Karpas-422 (cell line): ENCODE measurements at places on chromosomes 7 and 10.

DNA sequence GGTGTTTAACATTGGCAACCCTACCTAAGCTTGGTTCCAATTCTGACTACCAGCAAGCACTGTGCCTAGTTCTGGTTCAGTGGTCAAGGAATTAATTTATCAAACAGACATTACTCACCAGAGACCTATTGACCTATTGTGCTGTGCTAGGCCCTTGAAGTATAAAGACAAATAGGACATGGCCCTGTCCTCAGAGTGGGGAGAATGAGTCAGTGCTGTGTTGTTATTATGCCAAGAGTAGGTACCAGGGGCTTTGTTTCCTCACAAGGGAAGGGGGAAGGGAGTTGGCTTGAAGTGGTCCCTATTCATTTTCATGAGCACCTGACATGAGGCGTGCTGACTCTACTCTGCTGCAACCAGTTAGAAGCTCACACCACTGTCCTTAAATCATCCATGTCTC lies 62.6 kb upstream of the PLPP4 start:
- DNase-seq = no peak

GRCh38 chr7:36887233-36887632 lies 162.9 kb upstream of the AOAH start:
- DNase-seq = no peak

DNA sequence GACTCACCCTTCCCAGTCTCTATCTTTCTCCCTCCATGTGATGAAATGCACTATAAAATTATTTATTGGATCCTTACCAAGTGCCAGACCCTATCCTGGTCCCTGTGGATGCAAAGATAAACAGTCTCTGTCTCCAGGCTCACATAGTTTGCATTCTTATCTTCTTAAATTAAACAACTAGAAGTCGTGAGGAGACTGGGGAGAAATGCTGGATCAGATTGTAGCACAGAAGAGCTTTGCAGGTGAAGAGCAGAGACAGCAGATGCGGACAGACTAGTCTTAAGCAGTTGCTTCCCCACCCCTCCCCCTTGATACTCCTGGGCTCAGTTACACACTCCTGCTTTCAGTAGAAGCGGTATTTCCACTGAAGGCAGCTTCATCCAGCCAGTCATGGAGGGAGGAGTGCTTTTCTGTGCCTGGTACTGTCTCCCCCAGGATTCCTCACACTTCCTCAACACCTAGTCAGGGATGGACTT lies 20.8 kb upstream of the CDK1 start:
- DNase-seq = no peak

GRCh38 chr10:3774814-3775695 lies 10.0 kb downstream of the KLF6 start:
- no peak for DNase-seq

GRCh38 chr10:24873281-24873683 lies 79.1 kb downstream of the PRTFDC1 start:
- DNase-seq = no peak

- no peak for DNase-seq
Observed at GRCh38 chr7:4100691-4101090, 581.4 kb upstream of the FOXK1 start.

- no peak for DNase-seq
Observed at GRCh38 chr10:20146004-20146403, 329.8 kb downstream of the PLXDC2 start.

DNA sequence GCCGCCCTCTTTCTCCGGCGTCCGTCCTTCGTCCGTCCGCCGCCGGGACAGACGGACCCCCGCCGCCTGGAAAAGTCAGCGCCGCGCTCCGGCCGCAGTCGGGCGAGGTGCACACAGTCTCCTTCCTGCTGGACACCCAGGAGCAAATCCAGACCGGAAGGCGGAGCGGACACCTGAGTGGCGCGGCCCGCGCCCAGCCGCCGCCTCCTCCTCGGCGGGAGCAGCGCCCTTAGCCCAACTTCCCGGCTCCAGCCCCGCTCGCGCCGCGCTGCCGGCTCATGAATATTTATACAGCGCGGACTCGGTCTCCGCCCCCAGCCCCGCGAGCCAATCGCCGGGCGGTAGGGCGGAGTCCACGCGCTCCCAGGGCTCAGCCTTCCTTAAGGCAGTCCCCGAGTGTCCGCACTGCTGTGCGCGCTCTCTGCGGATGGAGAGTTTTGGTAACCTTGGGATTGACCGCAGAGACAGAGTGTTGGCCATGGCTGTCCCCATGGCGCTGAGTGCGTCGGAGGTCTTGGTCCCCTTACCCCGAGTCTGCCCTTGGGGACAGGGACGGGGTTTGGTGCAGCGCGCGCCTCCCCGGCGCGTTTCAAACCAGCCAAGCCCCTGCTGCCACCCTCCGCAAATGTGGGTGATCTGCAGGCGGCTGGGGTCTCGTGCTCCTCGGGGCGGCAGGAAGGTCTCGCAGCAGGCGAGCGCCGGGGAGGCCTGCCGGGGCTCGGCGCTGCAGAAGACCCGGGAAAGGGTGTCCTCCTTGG lies at the start of gene FZD8:
FZD8 (minus strand) TSS at position 262 of the 758 bp plus-strand sequence. CDS start 867 bp downstream, outside the sequence.
- DNase-seq = no peak

DNA sequence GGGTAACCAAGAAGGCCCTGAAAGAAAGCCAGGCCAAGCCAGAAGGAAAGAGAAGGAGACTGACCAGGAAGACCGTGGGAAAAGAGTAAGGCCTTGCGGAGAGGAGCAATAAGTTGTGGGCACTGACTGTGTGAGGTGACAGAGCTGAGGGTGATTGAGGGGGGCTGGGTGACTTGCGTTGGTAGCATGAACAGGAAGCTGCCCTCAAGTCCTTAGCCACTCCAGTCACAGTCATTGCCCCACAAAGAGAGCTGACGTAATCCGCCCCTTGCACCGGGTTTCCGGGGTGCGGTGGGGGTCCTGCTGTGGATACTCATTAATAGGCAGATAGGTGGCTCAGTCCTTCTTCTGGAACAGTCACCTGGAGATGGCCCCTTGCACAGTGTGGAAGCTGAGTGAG lies 16.1 kb upstream of the DMBT1 start:
- DNase-seq = peak; percentile 19

GRCh38 chr7:130263130-130263529 lies 3.5 kb upstream of the CPA2 start:
- peak; percentile 36 for DNase-seq

DNA sequence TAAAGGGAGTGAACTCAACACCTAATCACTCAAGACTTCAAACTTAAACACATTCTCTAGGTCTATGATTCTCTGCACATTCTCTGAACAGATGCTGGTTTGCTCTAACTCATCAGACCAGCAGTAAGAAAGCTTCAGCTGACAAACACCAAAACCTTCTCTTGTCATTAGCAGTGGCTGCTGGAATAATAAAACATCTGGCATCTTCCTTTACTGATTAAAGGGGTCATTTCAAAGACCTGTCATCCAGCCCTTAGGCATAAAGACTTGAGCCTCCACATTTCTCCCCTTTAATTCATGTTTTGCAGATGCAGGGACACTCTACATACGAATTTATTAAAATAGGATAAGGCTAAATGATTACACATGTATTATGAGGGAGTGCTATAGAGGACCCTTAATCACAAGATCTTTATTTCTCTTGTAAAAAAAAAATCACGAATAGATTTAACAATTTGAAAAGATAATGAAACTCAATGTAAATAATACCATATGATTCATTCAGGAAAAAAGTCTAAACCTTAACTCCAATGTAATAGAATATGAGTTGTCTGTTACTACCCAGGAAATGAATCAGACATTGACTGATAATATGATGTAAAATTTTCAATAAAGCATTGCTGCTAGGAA lies 152.4 kb upstream of the GNAI1 start:
- DNase-seq = no peak

- DNase-seq = no peak
Observed at GRCh38 chr7:28104811-28105210, 75.8 kb downstream of the JAZF1 start.

GRCh38 chr10:50343702-50344331 lies 92.5 kb upstream of the ASAH2 start:
- no peak for DNase-seq

- no peak for DNase-seq
Observed at GRCh38 chr7:77501192-77501515, 35.9 kb upstream of the PTPN12 start.

GRCh38 chr10:106513352-106513771 lies 651.1 kb downstream of the SORCS1 start:
- no peak for DNase-seq

GRCh38 chr10:60967260-60967659 lies 23.3 kb upstream of the RHOBTB1 start:
- DNase-seq = no peak

- no peak for DNase-seq
Observed at GRCh38 chr7:5248201-5248885, 34.4 kb upstream of the SLC29A4 start.

DNA sequence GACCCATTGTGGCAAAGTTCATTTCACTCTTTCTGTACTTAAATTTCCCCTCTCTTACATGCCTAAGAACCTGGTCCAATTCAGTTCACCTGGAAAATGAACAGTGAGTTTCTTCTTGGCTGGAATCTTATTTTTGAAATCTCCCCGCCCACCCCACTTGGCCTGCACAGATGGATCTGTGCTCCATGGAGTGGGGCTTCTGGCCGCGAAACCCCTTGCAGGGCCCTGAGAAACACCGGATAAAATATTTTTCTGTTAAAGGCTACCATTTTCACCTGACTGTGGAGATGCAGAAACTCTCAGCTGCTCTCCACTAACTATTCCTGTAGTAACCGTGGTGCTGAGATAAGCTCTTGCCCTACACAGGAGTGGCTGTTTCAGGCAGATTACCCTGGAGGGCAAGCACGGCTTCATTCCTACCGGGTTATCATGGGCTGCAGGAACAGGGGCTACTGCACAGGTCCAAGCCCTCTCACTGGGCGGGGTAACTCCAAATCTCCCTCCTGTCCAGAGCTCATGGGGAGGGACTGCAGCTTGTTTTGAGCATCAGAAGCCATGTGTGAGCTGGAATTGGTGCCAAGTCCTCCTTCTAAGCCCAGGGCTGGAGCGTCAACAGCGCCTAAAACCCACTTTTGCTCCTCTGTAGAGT lies 118.9 kb downstream of the PRPF18 start:
- DNase-seq = no peak

DNA sequence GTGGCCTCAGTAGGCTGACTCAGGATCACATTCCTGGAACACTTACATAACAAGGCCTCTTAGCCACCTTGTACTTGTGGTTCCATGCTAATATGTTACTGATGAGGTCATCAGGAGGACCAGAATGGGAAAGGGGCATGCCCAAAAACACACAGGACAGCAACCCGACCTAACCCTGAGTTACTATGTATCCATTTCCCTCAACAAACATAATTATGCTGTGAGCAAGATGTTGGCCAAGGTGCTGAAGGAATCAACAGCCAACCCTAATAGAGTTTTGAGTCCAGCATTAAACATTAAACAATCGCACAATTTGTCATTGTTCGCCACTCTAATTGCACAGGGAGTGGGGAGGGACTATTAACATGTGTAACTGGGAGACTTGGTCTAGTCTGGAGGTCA lies 129.4 kb downstream of the PLPP4 start:
- DNase-seq = no peak

GRCh38 chr10:133274751-133275683 lies 1.7 kb downstream of the ADAM8 start:
- peak; percentile 46 for DNase-seq

DNA sequence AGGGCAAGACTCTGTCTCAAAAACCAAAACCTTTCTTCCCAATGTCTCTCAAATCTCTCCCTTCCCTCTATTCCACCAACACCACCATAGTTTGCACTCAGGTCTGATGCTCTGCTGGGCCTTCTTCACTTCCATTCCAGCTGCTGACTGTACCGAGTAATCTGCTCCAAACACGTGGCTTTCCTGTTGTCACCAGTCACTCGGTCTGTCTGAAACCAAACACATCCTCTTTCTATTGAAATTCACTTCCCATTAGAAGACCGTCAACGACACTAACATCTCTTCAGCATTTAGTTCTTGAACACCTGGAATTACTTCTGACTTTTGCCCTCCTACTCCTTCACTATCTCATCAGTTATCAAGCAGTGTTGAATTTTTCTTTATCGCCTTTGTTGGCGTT lies 4.7 kb upstream of the NRF1 start:
- DNase-seq = no peak

- DNase-seq = no peak
Observed at GRCh38 chr7:4073052-4073451, 609.0 kb upstream of the FOXK1 start.

DNA sequence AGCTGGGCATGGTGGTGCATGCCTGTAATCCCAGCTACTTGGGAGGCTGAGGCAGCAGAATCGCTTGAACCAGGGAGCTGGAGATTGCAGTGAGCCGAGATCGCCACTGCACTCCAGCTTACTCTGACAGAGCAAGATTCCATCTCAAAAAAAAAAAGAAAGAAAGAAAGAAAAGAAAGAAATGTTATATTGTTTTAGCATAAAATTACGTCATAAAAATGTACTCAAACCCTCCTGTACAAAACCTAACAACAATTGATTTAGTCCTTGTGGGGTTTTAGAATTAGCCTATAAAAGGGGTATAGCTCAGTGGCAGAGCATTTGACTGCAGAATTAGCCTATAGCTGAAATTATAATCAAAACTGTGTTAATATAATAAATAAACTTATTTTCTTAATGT lies 27.9 kb downstream of the PIK3AP1 start:
- DNase-seq = no peak

- DNase-seq = no peak
Observed at GRCh38 chr7:95454438-95455045, 19.7 kb upstream of the PON2 start.

DNA sequence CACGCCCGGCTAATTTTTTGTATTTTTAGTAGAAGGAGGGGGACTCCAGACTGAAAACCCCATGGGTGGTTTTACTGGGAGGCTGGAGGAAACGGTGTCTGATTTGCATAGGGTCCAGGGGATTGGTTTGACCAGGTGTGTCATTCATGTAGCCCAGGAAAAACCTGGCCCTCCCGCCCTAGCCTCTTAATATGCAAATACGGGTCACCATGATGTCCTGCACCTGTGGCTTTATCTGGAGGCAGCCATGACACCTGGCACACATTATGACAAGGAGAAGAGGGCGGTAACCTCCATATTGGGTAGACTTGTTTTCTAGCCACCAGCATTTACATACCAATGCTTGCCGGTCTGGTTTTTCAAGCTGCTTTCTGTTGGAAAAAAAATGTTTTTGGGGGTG lies 68.0 kb downstream of the TRIL start:
- DNase-seq = no peak

- peak; percentile 59 for DNase-seq
Observed at GRCh38 chr10:93746844-93747284, 10.9 kb upstream of the LGI1 start.

GRCh38 chr10:80356989-80357850 lies 639 bp downstream of the DYDC2 start:
- no peak for DNase-seq

GRCh38 chr7:142131439-142132185 lies 20.1 kb downstream of the MGAM2 start:
- DNase-seq = no peak
